ENCODE measurements at places on chromosomes 2 and 18.

- no peak for DNase-seq
Measured at GRCh38 chr18:22166069-22166950, 3.1 kb upstream of the GATA6 start.

DNA sequence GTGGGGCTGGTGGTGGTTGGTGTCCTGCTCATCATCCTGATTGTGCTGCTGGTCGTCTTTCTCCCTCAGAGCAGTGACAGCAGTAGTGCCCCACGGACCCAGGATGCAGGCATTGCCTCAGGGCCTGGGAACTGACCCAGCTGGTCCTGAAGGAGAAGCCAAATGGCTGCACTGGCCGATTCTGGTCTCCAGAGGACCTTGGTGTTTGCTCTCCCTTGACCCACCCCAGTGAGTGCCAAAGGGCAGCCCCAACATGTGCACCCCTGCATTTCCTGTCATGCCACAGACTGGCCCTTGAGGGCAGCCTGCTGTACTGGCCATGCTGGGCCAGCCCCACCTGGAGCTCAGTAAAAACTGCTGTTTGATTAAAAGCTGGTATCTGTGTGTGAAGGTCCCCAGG, 2.5 kb upstream of the RNF181 start:
- no peak for DNase-seq

- DNase-seq, result no peak
Measured at GRCh38 chr2:49067971-49068370, 86.3 kb downstream of the FSHR start.

DNA sequence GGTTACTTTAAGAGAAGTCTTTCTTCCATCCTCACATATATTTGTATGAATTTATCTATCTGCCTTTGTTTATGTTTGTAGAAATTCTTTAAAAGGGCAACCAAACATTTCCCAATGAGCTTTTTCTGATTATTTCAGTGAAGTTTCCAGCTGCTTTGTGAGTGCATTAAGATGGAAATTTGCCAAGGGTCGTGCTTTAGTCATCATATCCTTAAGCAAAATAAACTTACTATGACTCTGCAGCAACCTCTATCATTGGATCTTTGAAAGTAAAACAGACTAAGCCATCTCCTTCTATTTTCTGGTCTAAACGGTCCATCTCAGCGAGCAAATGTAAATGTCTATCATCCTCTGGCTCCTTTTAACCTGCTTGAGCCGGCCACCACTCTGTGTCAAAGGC, 489.3 kb downstream of the SOX11 start:
- no peak for DNase-seq

DNA sequence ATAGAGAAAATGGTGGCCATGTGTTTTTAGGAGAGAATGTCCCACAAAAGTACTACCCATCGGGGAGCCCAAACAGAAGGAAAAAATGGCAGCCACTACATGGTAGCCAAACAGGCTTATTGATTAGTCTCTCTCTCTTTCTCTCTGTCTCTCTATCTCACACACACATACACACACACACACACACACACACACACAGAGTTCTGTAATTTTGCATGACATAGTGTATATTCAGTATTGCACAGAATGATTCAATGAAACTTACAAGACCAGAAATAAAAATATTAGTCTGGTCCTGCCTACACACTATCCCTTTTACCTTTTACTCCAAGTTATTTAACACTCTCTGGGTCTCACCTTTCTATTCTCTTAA, 124.8 kb upstream of the SLC39A10 start:
- DNase-seq, result no peak

DNA sequence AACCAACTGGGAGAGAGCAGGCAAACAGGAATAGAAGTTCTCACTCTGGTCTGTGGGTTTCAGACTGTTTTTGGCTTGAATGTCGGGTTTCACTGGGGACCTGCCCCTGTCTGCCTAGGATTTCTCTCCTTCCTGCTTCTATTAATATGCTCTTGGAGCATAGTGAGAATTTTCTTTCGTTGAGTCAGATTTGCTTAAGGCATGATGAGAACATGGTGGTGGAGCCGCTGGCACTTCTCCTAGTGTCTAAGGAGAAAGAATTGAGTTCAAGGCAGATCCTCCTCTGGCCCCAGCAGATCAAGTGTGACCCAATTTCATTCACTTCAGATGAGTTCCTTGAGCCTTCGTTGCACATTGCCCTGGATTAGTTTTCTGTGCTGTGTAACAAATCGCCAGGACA, 103.9 kb upstream of the HS6ST1 start:
- DNase-seq, result peak; percentile 29

GRCh38 chr2:234978466-234979203, 26.8 kb downstream of the SH3BP4 start:
- no peak for DNase-seq

DNA sequence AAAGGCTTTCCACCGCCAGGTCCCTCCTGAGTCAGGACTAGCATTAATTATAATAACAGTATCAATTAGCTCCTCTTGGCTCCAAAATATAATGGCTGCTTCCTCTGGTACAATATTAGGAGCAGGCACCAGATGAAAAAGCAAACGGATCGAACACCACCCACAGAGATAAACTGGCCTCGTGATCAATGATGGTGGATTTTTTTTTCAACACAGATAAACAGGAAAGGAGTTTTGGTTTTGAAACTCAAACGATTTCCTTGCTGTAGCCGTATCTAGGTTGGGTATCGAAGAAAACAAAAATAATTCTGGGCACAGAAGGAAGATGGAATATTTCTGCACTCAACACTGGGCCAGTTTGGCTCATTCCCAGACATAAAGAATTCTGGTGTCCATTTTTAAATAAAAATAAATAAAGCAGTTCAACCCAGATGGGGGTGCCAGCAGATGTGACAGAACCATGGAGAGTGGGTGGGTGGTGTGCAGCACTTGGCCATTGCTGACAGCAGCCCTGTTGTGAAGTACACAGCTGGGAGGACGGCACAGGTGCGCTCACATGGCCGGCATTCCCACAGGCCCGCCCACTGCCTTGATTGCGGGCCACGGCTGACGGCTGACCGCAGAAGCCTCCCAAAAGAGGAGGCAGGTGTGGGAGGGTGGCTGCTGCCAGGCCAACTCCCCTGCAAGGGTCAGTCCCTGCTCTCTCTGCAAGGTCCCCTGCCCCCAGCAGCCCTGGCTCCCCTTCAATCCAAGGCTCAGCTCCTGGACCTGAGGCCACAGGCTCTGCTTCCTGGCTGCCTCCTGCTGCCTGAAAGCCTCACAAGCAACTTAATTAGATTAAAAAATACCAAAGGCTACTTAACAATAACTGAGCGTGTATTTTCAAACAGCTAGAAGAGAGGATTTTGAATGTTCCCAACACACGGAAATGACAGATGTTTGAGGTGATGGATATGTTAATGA, 351.9 kb upstream of the ID2 start:
- DNase-seq, result no peak

DNA sequence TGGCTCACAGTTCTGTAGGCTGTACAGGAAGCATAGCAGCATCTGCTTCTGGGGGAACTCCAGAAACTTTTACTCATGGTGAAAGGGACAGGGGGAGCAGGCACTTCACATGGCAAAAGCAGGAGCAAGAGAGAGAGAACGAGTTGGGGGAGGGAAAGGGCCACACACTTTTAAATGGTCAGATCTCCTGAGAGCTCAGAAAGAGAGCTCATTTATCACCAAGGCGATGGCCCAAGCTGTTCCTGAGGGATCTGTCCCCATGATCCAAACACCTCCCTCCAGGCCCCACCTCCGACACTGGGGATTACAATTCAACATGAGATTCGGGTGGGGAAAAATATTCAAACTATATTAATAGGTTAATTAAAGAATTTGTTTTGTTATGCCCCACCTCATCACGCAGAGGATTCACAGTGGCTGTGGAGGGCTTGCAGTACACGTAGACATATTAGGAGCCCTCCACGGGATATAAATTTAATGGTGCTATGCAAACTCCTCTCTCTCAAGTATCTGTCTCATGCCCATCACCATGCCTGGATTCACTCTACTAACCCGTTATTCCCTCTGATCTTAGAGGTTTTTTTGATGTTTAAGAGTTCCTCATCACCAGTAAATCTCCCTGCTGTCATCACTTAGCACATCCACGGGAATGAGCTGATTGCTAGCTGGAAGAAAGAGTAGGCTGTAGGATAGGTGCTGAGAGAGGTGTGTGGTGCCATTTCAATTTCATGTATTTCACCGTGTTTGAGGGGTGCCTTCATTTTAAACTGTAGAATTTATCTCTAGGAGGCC, 84.5 kb upstream of the ARHGAP28 start:
- DNase-seq, result no peak

- DNase-seq, result no peak
Measured at GRCh38 chr2:134737671-134738070, 18.9 kb upstream of the TMEM163 start.

- DNase-seq, result no peak
Measured at GRCh38 chr2:201261906-201262305, 1.6 kb downstream of the CASP8 start.

DNA sequence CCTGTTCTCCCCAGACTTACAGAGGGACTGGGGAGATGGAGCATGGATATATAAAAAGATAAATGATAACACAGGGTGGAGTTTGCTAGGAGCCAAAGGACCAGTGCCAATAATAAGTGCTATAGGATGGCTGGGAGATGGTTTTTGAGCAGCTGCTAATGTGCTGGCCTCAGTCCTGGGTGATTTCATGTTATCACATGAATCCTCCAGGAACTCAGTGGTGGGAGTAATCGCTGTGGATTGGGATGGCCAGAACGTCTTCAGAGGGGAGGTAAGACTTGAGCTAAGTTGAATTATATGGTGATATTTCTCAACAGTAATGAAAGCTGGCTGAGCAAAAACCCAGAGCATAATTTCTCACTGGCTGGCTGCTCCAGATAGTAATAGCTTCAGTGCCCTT, 441.4 kb downstream of the SLC4A3 start:
- no peak for DNase-seq

DNA sequence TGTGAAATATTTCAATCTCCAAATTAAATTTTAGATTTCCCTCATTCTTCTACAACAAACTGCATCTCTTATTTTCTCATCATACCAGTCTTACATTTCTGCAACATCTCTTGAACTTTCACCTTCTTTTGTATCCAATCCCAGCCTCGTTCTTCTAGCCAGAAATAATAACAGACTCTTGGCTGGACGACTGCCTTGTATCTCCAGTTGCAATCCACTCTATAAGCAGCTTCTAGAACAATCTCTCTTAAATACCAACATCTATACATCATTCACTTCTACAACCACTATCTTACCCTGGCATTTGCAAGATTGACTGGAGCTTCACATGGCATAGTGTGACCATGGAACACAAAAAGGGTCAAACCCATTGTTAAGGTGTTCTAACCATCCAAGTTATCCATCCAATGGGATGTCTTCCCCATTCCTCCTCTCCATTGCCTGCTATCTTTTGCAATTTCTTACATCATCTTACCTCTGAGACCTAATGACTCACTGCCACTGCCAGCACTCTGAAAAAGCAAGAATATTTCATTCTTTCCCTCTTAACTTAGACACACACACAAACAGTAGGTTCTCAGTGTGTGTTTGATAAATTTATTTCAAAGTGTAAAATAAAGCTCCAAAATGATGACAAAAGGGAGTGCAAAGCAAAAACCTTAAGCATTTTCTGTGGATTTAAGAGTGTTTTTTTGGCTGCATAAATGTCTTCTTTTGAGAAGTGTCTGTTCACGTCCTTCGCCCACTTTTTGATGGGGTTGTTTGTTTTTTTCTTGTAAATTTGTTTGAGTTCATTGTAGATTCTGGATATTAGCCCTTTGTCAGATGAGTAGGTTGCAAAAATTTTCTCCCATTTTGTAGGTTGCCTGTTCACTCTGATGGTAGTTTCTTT, 145.6 kb downstream of the METTL4 start:
- no peak for DNase-seq

DNA sequence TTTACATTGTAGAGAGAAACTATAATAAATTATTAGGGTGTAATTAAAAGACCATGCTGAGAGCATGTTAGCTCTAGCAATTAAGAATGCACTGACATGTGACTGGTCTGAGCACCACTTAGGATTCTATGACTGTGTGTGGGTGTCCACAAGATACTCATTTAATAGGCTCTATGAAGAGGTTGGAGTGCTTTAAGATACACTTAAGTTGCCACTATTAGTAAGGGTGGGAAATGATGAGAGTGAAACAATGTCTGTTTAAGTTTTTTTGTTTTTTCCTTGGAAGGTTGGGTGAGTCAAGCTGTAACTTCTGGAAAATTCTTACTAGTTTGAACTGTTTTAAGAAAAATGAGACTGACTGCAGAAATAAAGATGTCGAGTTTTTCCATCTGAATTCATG, 1.8 kb upstream of the FAP start:
- no peak for DNase-seq

- no peak for DNase-seq
Measured at GRCh38 chr18:71784777-71785176, 759.4 kb downstream of the CBLN2 start.

GRCh38 chr2:168203762-168204693, 43.4 kb downstream of the STK39 start:
- no peak for DNase-seq

DNA sequence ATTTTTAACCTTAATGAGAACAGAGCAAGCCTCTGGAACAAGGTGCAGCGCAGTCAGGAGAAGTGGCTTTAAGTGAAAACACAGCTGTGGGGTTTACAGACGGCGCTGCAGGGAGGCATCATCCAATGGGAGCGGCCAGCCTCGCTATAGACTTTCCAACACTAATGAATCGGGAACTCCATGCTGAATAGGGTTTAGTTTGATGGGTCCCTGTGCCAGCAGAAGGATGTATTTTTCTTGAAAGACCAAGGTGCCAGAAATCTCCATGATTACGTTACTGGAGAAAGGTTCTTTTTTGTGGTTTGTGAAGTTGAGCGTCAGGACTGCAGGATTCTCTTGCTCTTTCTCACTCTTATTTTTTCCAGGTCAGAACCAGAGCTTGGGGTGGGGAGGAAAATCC, 87.9 kb upstream of the ALPP start:
- no peak for DNase-seq

Data from RWPE2 (cell line).